Activated T-cell treated with anti-CD3 and anti-CD28 coated beads for 1 hour (primary cell): ENCODE measurements at places on chromosomes 1 and 21.

GRCh38 chr1:172429331-172430127 lies 9.0 kb downstream of the C1orf105 start:
- DNase-seq = no peak

GRCh38 chr1:82801176-82801575 lies 1000.4 kb downstream of the ADGRL2 start:
- no peak for DNase-seq

GRCh38 chr1:214635506-214635905 lies 32.5 kb downstream of the CENPF start:
- DNase-seq = no peak

DNA sequence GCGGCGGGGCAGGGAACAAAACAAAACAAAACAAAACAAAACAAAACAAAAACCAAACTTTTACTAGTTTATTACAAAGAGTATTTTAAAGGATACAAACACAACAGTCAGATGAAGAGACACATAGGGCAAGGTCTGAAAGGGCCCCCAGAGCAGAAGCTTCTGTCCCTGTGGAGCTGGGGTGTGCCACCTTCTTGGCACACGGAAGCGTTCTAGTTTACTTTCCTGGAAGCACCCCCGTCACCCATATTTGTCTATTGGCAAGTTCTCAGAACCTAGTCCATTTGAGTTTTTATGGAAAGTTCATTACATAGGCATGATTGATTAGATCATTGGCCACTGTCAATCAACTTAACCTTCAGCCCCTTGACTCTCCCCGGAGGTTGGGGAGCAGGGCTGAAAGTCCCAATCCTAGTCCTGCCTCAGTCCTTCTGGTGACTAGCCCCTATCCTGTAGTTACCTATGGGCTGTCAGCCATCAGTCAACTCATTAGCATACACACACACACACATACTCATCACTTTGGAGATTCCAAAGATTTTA lies 380.4 kb downstream of the DPYD start:
- DNase-seq = no peak

- no peak for DNase-seq
Observed at GRCh38 chr1:89767618-89768017, 53.2 kb upstream of the LRRC8D start.

DNA sequence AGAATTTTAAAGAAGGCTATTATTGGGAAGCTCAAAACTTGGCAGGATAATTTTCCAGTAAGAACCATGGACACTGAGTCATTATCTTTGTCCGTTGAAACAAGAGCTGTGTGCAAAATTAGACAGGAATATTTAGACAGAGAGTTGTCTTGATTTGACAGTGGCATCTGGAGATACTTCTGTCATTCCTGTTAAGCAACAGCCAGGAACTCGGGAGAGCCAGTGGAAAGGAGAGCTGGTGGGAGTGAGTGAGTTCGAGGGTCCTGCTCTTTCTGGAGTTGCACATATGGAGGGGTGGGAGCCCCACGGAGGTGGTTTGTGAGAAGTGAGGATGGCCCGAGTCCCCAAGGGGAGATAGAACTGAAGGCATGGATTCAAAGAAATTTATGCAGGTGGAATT lies 3.1 kb downstream of the COQ8A start:
- no peak for DNase-seq

GRCh38 chr1:199029855-199030254 lies 391.0 kb downstream of the PTPRC start:
- no peak for DNase-seq

DNA sequence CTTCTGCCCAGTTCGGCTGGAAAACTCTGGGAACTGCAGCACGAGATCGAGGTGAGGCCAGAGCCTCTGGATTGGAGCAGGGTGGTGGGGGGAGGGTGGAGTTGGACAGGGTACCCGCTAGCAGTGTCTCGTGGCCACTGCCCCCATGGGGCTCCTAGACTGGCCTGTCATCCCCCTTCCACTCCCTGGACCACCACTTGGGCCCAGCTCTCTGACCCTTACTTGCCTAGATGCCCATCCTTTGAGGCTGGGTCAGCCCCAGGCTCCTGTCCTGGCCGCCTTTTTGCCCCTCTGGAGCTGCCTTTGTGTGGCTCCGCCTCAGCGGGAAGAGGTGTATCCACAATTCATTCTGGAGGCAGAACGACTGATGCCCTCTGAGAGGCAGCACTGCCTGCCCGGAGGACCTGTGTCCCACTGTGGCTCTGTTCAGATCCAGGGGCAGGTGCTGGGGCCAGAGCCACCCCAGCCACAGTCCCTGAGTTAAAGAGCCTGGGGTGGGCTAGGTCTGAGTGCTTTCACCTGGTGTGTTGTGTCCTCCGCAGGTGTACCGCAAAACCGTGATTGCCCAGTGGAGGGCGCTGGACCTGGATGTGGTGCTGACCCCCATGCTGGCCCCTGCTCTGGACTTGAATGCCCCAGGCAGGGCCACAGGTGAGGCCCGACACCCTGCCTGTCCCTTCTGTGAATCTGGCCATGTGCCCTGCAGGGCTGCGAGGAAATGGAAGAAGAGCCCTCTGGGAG lies 17.7 kb downstream of the FAAH start:
- DNase-seq = no peak

DNA sequence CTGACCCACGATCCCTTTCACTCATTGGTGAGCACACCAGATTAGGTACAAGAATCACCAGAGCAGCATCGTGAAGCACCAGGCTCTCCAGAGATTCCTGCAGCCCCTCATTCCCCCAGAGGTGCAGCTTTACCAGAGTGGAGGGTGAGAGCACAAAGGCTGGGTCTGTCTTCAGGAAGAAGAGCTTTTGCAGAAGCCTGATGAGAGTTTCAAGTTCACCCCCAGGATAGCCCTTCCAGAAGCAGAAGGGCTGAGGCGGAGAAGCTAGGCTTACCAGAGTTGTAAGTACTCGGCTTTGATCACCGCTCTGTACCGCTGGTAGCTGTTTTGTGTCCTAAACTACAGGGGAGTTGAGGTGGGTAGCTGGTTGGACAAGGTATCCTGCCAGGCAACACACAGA lies 3.1 kb downstream of the TSSK3 start:
- no peak for DNase-seq

DNA sequence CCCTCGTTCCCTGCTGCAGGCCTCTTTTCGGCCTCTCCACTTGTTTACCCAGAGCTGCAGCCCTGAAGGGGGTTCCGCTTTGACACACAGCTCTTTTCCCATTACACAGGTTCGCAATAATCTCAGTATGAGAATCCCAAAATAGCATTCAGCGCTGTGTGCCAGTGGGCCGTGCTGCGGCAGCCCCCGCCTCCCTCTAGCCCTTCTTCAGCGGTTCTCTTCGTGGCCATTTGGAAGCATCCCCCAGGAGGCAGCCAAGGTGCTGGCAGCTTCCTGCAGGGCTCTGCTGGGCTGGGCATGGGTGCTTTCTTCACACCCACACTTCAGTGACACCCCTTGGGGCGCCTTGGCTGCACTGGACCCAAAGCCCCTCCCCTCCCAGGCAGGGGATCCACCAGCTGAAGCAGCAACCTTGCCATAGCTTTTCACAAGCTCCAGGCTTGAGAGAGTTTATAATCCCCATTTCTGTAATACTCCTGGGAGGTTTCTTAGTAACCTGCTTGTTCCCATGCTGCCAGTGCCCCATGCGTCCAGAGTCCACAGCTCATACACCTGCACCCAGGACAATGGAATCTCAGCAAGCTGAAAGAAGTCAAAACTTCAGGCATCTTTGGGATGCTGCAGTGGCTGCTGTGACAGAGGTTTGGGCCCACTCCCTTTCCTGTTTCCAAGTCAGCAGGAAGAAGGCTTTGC lies 8.1 kb downstream of the NCF2 start:
- no peak for DNase-seq

DNA sequence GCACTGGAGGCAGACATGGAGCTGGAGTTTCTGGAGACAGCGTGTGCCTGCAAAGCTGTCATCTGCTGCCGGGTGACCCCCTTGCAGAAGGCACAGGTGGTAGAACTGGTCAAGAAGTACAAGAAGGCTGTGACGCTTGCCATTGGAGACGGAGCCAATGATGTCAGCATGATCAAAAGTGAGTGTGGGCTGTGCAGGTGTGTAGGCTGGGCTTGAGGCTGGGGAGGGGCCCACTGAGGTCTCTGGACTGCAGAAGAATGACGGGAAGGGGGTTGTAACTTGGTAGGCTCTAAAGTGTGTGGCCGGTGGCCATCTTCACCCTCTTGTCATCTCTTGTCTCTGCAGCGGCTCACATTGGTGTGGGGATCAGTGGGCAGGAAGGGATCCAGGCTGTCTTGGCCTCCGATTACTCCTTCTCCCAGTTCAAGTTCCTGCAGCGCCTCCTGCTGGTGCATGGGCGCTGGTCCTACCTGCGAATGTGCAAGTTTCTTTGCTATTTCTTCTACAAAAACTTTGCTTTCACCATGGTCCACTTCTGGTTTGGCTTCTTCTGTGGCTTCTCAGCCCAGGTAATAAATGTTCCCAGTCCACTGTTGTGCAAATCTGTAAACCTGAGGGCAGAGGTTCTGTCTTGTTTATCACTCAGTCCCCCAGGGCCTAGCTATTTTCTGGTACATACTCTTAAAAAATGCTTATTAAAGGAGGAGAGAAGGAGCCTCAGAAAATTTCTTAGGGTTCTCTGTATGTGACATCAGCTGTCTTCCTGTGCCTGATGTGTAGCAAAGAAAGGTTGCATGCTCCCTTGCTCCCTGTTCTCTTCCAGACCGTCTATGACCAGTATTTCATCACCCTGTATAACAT lies 19.9 kb downstream of the ATP8B2 start:
- peak; percentile 81 for DNase-seq

- no peak for DNase-seq
Observed at GRCh38 chr1:85202092-85202863, 1.5 kb upstream of the SYDE2 start.

DNA sequence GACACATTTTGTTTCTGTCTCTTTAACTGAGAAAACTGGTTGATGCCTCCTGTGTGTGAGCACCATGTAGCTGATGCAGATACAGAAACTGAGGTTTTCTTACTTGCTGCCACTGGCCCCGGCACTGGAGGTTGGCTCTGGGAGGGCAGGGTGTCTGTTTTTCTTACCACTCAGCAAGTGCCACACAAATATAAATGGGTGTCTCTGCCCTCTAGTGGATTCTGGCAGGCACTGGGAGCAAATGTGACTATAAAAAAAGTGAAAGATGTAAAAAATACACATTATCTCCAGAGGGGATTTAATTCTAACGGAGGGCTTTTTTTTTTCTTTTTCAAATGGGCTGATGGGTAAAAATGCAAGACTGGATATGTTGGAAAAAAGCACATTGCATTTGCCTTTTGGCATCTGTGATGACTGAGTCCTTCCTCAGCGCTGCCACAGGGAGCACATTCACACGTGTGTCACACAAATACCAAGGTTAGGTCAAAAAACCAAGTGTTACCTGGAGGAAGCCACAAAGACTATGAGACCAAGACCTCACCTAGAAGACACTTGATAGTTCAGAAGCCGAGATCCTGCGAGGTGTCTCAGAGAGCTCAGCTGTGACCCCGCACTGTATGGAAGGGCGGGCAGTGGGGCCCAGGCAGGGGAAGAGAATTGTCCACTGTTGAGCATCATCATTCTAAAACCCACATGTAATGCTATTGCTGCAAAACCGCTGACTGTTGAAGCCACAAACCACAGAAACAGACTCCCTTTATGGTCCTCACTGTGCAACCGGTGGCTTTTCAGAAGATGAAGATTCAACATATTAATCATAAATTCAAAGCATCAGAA lies 18.9 kb downstream of the PGBD2 start:
- DNase-seq = peak; percentile 14

DNA sequence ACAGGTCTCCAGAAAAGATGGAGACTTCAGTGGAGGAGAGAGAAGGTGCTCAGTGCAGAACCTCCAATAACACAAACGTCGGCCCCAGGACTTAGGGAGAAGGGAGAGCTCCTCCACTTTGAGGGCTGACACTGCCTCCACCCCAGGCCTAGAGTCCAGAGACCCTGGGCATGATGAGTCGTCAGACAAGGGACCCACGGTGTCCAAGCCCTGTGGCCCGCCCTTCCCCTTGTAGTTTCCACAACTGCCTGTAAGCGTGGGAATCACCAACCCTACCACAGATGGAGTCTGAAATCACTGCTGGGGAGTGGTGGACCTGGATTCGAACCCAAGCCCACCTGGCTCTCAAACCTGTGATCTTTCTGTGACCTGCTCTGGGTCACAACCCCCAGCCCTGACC lies 281.1 kb downstream of the NPHP4 start:
- DNase-seq = no peak

DNA sequence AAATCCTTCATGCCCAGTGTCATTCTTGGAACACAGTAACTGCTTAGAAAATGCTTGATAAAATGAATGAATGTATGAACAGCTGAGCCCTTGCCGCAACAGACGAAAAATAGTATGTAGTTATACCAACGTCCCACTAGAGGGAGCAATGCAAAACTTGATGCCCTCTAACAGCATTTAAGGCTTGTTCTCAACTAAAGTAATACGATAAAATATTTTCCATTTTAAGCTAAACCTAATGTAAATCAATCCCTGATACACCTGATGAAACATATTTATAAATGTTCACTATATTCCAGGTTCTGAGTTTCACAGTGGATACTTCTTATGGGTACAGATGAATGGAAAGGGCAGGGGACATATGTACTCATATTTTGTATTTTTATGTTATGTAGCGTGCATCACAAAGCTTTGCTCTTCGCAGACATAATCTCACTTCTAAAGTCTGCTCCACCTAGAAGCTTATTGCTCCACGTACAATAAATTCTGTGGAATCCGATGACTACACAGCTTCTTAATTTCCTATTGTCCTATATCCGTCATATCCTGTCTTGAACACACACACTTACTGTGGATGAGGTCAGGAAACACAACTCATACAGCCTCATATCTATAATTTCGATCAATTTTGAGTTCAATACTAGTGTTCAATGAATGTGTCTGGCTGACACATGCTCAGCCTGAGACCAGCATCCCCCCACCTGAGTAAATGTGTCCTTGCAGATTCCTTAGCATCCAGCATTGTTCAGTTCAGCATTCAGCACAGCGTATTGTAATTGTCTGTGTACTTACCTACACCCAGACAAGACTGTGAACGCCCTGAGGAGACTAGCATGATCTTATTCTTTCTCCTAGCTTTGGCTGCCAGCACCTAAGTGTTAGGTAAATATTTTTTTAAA lies 4.4 kb upstream of the UTP25 start:
- no peak for DNase-seq

- DNase-seq = no peak
Observed at GRCh38 chr1:206144605-206145004, 27.4 kb upstream of the AVPR1B start.

DNA sequence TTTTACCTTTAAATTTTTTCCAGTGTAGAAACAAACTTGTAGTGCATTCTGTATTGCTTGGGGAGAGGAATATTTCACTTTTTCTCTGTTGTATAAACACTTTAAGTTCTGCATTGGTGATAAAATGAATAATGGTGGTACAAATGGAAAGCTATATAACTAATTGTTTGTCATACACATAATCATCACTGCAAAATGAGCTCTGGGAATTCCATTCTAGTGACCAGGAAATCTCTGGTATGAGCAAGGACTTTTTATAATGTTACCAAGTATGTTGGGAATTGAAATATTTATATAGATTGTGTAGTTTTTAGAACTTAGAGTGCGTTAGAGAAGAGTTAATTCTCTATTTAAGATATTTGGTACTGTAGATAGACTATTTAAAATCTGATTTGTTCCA lies 5.0 kb upstream of the FMN2 start:
- DNase-seq = no peak
